H4 (cell line): ENCODE measurements at places on chromosomes 12 and 14. TPM values are rescaled to one million over a fixed set of nuclear protein-coding genes. Genes with fewer than 3 reads are reported as not detected.

The ACOT2 gene
- total RNA-seq, result 39.0 and 41.0 TPM in 2 replicates

The PTGER2 gene
- 3.7 and 5.7 TPM in 2 replicates for total RNA-seq

The TMTC2 gene
- 2.6 and 4.0 TPM in 2 replicates for total RNA-seq

The TM7SF3 gene
- total RNA-seq, result 58.9 and 67.6 TPM in 2 replicates

DNA sequence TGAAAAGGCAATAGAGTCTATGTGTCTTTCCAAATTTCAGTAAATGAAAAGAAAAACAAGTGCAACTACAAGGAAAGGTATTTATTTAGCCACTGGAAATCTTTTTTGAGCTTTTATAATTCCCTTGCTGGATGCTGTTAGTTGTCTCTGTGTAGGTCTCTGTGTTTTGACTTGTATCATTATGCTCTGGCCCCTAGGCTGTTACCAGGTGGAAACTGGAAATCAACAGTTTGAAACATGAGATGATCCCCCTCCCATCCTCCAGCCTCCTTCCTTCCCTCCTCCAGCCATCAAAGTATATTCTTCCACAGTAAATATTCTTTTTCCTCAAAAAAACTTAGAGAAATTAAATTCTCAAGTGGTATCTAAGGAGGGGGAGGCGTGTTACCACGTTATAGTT, 934 bp upstream of the DCN start:
- no peak for DNase-seq

DNA sequence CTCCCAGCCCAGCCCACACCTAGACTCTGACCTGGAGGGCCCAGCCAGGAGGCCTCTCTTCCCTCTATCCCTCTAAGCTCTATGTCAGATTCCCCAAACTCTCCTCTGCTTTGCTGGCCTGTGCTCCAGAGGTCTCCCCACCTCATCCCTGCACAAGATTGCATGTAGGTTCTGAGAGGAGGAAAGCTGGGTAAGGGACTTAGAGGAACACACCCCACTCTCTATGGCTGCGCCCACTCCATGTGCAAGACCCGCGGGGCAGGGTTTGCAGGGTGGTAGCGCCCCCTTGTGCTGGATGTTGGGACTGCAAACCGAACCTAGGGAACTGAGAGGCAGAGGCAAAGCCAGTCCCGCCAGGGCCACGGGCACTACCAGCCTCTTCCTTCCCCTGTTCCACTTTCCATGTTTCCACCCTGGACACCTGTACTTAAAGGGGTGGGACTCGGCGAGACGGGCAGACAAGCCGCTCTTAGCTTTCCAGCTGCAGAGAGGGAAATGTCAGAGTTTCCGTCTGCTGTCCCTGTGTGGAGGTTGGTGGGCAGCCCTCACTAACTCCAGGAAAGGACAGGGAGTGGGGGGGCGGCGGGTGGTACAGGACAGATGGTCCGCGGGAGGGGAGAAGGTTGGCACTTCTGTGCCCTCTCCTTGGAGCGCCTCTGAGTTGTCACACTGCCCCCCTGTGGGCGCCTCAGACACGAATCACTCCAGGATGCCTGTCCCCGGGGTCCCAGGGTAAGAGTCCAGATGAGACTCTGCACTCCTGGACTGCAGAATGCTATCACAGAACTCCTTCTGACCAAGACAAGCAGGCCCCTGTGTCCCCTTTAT, 16.8 kb downstream of the MMP14 start:
- peak; percentile 79 for DNase-seq

DNA sequence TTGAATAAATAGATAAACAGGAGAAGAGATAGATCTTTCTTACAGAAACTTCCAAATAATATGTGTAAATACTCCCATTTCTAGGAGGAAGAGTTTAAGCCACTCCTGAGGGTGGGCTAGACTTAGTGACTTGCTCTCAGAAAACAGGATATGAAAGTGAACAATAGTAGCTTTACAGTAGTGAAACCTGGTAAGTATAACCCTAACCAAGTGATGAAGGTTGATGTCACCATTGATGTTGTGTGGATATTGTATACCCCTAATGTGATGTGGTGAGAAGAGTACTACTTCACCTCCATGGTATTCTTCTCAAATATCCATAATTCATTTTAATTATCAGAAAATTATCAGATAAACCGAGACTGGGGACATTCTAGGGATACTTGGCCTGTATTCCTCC, 20.9 kb downstream of the AKAP6 start:
- DNase-seq, result no peak

GRCh38 chr14:102154821-102155549, 15.3 kb downstream of the WDR20 start:
- no peak for DNase-seq

DNA sequence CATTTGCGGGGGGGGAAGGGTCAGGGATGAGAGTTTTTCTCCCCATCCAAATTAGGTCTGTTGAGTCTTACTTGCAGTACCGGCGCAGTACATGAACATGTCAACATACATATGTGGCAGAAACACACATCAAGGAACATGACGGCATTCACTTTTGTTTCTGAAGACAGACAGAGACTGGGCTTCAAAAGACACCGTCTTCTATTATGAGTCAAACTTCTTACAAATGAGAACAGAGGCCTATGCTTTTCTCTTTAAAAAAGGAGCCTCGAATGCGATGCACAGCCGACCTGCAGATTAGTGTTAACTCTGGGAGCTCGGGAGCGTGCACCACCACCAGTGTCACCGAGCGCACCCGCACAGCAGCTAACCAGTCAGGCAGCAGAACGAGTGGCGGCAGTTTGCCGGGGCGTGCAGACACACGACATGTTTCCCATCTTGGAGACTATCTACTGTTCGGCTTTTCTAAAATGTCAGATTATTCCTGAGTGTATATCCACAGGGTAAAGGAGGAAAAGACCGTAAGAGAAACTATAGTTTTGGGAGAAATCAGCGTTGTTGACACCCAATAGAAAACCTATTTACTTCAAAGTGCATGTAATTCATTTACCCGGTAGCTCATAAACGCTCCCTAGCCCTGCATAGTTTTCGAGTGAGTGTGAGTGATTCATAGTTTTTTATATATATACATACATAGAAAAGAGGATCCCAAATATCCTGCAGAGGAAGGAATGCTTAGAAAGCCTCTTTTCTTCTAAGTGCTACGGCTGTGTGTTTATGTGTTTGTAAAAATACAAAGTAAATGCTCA, 33.0 kb downstream of the UBR7 start:
- DNase-seq, result no peak

GRCh38 chr12:26101350-26101734, 23.5 kb downstream of the BHLHE41 start:
- no peak for DNase-seq

- DNase-seq, result no peak
These were observed 24.0 kb downstream of the PRDM4 start for GRCh38 chr12:107736914-107737313.

- no peak for DNase-seq
These were observed 11.2 kb upstream of the NCKAP1L start for GRCh38 chr12:54486173-54486867.

- DNase-seq, result no peak
These were observed 745 bp upstream of the PPP1R36 start for GRCh38 chr14:64549016-64549415.

DNA sequence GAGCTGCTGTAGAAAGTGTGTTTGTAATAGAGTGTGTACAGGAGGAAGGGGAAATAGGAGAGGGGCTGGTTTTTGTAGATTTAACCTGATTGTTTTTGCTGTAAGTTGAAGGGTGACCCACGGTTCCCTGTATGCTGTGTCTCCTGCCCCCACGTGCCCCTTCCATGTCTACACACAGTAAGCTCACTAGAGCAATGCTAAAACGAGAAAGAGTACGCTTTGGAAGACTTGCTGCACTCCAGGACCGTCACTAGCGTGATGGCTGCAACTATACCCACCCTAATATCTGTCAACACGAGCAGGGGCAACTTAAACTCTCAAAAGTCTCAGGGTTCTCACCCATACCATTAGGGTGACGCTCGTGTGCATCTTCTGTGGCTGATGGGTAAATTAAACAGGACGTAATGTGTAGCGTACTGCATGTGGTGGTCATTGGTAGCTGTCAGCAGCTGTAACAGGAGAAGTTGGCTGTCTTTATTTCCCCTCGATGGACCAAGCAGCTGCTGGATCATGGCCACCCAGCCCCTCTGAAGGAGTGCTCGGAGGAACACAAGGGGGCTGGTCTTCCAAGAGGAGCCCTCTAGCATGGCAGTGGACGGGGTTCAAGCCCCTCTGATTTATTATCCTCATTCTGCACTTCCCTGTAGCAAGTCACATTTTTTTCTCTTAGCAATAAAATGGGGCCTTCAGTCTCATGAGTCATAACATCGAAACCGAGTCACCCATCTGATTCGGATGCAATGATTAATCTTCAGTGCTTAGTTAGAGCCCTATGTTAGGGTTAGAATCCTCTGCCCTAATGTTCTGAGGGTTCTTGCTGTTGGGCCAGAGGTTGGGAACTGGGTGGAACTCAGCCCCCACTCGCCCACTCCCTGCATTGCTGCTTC, 14.0 kb downstream of the CCND2 start:
- no peak for DNase-seq
